ENCODE measurements at places on chromosomes 2 and 18.

DNA sequence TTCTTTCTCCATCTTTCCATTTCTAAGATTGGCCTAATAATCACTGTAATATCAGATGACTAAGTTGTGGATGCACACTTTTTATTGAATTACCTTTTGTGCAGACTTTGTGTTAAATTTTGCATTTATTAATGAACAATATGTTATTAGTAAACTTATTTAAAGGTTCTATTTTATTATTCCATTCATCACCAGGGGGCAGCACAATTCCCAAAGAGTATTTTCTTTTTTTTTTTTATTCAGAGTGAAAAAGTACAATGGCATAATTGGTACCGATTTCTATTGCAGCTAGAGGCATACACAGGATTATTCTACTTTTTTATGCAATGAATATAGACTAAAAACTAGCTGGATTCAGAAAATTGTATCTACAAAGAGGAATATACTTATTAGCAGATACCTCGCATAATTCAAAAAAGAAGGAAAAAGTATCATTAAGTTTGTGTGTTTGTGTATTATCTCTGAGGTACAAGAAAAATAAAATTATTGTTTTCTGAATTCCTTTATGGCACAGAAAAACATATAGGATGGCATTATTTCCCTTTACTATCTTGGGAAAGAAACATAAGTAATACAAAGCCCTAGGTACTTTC lies 390.6 kb downstream of the ERBB4 start:
- no peak for DNase-seq

- no peak for DNase-seq
Observed at GRCh38 chr18:78477840-78478239, 501.8 kb upstream of the SALL3 start.

GRCh38 chr2:210172219-210172575 lies 988 bp upstream of the KANSL1L start:
- no peak for DNase-seq

GRCh38 chr18:79374408-79375171 lies 21.1 kb upstream of the NFATC1 start:
- peak; percentile 42 for DNase-seq

GRCh38 chr18:79217979-79218604 lies 148.9 kb downstream of the ATP9B start:
- DNase-seq, result no peak

DNA sequence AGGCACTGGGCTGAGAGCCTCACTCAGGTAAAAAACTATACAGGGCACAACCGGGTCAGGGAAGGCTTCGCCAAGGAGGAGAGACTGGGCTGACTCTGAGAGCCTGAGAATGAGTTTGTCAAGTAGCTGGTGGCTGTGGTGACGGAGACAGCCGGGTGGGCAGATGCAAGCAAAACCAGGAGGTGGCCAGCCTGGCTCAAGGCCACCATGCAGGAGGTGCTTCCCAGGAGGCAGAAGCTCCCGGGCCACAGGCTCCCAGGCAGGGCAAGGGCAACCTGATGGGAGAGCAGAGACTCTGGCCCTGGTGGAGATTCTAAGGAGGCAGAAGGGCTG lies 2.9 kb upstream of the INHBB start:
- no peak for DNase-seq

GRCh38 chr2:102117472-102117858 lies 25.1 kb upstream of the IL1R1 start:
- DNase-seq, result no peak

- no peak for DNase-seq
Observed at GRCh38 chr2:217986256-217986961, 16.4 kb downstream of the TNS1 start.

- DNase-seq, result no peak
Observed at GRCh38 chr18:32378705-32379104, 92.0 kb downstream of the GAREM1 start.

DNA sequence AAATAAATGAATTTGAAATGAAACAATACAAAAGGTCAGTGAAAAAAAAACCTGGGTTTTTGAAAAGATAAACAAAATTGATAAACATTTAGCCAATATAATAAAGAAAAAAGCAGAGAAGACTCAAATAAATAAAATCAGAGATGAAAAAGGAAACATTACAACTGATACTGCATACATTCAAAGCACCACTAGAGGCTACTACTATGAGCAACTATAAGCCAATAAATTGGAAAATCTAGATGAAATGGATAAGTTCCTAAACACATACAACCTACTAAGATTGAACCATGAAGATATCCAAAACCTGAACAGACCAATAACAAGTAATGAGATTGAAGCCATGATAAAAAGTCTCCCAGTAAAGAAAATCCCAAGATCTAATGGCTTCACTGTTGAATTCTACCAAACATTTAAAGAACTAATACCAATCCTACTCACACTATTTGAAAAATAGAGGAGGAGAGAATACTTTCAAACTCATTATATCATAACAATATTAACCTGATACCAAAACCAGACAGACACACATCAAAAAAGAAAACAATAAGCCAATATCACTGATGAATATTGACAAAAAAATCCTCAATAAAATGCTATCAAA lies 80.8 kb upstream of the CERS6 start:
- DNase-seq, result no peak

DNA sequence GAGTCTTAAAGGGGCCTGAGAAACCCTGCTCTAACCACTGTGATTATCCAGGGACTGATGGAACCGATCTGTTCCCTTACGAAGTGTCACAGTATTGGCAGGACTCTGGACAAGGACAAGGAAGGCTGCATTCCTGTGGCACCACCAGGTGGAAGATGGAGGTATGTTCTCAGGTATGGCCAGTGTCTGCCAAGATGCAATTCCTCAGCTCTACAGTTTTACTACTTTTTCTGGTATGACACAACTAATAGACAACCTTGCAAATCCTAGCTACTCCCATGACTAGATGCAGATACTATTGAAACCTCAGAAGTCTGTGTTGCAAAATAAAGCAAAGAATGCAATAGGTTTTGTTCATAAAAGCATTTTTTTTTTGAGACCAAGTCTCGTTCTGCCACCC lies 14.6 kb downstream of the RAB31 start:
- no peak for DNase-seq

- DNase-seq, result no peak
Observed at GRCh38 chr2:47896450-47896968, 9.8 kb downstream of the FBXO11 start.

GRCh38 chr18:32583431-32583830 lies 112.7 kb upstream of the GAREM1 start:
- no peak for DNase-seq

GRCh38 chr2:50872543-50872942 lies 159.4 kb downstream of the NRXN1 start:
- DNase-seq, result no peak

- no peak for DNase-seq
Observed at GRCh38 chr2:168191955-168192785, 55.2 kb downstream of the STK39 start.

- DNase-seq, result no peak
Observed at GRCh38 chr2:101734505-101735165, 37.1 kb downstream of the MAP4K4 start.

- no peak for DNase-seq
Observed at GRCh38 chr2:54285451-54285850, 29.4 kb upstream of the TSPYL6 start.

GRCh38 chr18:68447286-68447685 lies 267.6 kb downstream of the TMX3 start:
- DNase-seq, result no peak

GRCh38 chr2:84850471-84850870 lies 30.4 kb downstream of the TRABD2A start:
- DNase-seq, result no peak

DNA sequence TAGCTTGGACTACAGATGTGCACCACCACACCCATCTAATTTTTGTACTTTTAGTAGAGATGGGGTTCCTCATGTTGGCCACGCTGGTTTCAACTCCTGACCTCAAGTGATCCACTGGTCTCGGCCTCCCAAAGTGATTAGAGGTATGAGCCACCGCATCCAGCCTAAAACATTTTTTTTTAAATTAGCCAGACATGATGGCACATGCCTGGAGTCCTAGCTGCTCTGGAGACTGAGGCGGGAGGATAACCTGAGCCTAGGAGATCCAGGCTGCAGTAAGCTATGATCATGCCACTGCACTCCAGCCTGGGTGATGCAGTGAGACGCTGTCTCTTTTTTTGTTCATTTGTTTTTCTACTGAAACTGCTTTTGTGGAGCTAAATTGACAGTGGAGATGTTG lies 64.6 kb upstream of the ATG16L1 start:
- no peak for DNase-seq

DNA sequence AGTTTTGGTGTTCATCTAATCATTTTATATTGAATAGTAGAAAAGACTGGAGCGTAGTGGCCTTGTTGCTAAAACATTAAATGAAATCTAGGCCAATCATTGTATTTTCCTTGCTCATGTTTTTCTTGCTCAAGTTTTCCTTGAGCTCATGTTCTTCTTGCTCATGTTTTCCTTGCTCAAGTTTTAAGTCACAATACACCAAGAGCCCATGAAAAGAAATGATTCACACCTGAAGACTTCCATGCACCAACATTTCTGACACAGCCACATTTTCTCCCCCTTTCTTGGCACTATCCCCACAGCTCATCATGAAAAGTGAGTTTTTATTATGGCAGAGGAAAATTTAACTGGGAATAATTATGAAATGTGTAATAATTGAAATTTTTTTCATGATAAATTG lies 92.0 kb downstream of the LRP1B start:
- no peak for DNase-seq

GRCh38 chr2:100588071-100588786 lies 25.4 kb downstream of the PDCL3 start:
- no peak for DNase-seq

DNA sequence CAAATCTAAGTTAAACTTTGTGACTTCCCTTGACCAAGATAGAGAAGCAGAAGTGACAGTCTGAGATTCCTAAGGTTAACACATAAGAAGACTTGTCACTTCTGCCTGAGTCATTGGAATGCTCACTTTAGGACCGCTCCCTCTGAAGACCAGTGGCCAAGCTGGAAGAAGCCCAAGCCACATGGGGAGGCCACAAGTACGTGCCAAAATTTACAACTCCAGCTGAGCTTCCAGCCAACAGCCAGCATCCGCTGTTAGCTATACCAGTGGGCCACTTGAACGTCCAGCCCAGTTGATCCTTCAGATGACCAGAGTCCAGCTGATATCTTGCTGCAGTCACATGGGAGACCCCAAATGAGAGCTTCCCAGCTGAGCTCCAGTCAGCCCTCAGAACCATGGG lies 18.1 kb upstream of the ANTXR1 start:
- no peak for DNase-seq

DNA sequence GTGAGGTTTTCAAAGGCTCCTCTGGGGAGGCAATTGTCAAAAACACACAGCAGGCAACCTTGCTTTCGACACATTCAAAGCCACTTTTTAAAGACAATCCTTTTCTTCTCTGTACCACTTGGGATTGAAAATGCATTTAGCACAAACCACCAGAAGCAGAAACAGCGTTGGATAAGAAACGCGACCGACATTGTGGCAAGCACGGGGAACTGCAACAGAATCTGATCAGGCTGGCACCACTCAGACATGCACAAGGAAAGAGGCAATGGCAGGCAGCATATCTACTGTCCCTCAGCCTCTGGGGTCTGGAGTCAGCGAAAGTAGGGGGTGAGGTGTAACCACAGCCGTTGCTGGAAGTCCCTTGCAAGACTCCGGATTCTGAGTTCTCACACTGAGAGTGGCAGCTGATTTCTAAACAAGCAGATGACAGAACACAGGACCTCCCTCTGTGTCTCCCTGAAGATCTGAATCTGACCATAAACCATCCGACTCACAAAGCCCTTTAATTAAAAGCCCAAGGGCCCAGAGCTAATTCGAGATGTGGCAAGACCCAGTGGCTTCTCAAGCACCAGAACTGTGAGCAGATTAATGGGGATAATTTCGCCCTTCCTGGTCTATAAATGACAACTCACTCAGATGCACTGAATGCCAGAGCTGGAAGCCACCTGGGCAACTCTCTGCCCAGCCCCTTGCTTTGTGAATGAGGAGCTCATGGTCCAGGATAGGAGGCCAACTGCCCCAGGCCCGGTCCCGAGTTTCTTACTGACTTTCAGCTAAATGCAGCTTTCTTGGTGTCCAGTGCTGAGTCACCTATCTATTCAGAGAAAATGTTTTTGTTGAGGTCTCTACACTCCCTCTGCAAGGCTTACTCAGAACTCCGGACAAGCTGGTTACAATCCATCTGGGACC lies 29.6 kb downstream of the CYRIA start:
- DNase-seq, result no peak

DNA sequence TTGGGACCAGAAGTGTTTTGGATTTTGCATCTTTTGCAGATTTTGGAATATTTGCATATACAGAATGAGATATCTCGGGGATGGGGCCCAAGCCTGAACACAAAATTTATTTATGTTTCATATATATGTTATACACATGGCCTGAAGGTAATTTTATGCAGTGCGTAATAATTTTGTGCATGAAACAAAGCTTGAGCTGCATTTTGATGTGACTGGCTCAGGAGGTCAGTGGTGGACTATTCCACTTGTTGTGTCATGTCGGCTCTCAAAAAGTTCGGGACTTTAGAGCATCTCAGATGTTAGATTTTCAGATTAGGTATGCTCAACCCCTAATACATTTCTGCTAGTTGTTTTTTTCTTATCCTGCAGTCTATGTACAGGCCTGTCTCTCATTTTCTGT lies 145.4 kb downstream of the FAM210A start:
- DNase-seq, result no peak

- no peak for DNase-seq
Observed at GRCh38 chr2:135694711-135695110, 46.9 kb upstream of the UBXN4 start.

- DNase-seq, result no peak
Observed at GRCh38 chr18:23893653-23894052, 120.9 kb upstream of the TTC39C start.

GRCh38 chr2:193502363-193503035 lies 1307.8 kb upstream of the TMEFF2 start:
- no peak for DNase-seq

GRCh38 chr2:176405477-176405876 lies 136.2 kb downstream of the MTX2 start:
- DNase-seq, result no peak

- no peak for DNase-seq
Observed at GRCh38 chr2:226658555-226658954, 141.1 kb downstream of the IRS1 start.

DNA sequence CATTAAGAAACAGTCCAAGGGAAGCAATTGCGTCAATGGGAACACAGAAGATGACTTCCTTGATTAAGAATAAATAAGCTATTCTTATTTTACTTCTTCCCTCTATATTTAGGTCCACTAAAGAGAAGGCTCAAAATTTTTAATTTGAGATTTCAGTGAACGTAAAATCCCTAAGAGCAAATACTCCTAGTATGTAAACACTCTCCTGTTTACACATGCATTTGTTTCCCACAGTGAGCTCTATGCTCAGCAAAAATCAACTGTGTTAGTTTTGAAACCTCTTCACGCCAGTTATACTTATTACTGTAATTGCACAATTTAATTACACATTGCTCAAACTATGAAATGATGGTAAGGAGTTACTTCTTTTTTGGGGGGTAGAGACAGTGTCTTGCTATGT lies 8.8 kb downstream of the SLC39A6 start:
- DNase-seq, result no peak

DNA sequence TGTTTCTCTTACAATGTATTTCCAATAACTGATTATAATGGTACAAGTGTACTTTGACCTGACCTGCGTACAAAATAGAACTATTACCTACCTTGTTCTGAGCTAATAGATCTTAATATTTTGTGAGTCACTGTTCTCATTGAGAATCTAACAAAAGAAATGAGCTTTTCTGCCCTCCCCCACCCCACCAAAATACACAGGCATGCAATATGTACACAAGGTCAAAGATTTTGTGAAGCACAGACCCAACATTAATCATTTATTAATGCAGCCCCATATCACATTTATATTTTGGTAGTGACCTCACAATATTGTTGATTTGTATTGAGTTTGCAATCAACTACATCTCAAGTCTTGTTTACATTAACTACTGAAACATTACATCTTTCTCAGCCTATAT lies 86.5 kb downstream of the CDH20 start:
- no peak for DNase-seq
